T follicular helper cell (primary cell): ENCODE measurements at places on chromosomes 3 and 15.

- DNase-seq = no peak
Observed at GRCh38 chr15:63188247-63188925, 1.0 kb upstream of the RAB8B start.

- no peak for DNase-seq
Observed at GRCh38 chr3:67557848-67558355, 96.5 kb downstream of the SUCLG2 start.

DNA sequence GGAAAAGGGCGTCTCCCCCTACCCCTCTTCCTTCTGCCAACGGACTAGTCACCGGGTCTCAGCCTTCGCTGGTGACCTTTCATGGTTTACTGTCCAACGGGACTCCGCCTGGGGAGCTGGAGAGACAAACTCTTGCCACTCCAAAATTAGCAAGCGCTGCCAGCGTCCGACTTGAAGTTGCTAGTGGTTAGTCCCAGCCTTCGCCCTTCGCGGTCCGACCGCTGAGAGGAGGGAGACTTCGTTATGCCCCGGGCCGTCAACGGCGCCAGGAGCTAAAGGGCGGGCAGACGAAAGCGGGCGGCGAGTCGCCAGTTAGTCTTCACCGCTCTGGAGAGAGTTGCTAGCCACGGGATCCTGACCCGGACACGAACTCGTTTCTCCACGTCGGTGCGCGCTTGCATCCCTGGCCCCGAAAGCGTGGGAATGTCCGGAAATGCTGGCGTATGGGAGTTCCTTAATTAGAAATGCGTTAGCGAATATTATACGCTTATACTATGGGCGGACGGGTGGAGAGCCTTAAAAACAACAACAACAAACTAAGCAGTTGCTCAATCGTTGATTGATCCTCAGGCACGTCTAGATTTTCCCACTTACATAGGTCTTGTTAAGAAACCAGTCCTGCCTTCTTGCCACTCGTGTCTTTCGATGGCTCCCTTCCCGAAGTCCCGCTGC, 716 bp downstream of the SMC4 start:
- DNase-seq = peak; percentile 10

GRCh38 chr3:52923963-52924362, 26.6 kb upstream of the STIMATE start:
- DNase-seq = no peak

- DNase-seq = peak; percentile 40
Observed at GRCh38 chr3:32175607-32176197, 62.8 kb upstream of the CMTM8 start.

GRCh38 chr15:41928100-41928499, 34.2 kb upstream of the SPTBN5 start:
- DNase-seq = no peak

GRCh38 chr3:126959921-126960603, 22.9 kb upstream of the PLXNA1 start:
- no peak for DNase-seq

DNA sequence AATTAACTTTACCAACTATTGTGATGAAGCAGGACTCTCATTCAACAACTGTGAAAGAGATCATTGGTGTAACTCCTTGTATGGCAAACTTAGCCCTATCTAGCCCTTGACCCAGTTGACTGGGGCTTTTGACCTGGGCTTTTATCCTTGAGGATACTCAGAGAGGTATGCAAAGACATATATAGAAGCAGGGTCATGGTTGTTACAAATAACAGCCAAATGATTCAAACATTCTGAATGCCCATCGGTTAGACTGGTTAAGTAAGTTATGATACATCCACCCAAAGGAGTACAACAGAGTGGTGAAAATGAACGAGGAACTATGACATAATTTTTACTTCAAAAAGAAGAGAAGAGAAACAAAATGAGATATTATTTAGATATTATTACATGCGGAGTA, 38.2 kb upstream of the ALDH1A3 start:
- no peak for DNase-seq

DNA sequence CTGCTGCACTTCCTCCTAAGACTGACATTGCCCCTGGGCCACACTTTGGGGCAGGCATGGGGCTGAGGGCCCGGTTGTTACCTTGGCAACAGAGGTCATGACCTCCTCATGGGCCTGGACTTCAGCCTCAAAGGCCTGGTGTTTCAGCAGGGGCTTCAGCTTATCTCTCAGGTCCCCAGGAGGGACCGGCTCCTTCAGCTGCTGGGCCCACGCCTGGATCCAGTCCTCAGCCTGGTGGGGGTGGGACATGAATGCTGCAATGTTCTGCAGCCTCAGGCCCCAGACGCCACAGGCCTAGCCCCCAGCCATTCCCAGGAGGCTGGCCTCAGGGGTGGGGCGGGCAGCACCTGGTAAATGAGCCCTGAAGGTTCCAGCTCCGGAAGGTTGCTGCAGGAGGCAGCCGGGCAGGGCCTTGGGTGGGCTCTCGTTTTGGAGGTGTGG, 27.6 kb downstream of the SPTBN5 start:
- no peak for DNase-seq

DNA sequence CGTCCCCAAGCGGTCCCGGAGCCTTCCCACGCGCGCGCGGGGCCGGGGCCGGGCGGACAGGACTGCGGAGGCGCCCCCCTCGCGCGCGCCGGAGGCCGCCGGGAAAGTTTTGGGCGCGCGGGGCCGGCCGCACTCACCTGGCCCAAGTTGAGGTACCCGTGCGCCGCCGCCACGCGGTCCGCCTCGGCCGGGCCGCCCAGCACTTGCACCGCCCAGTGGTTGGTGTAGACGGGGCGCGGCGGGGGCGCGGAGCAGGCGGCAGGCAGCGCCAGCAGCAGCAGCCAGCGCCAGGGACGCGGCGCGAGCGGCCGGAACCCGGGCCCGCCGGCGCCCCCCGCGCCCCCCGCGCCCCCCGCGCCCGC, 289 bp downstream of the PCSK6 start:
- DNase-seq = no peak

DNA sequence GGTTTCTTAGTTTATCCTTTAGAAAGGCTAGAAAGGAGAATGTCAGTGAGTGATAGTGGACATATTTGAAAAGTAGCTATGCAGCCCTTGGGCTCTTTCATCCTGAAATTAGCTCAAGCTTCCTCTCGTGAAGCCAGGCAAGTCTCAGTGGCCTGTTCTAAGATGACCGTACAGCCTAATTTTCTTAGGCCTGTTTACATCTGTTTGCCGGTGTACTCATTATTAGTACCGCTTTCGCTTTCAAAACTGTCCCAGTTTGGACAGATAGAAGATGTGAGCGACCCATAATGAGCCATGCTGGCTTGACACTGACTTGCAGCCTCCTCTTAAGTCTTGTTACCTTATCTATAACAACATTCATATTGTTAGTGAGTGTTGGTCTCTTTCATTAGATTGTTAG, 5.7 kb upstream of the ARL14 start:
- DNase-seq = no peak

DNA sequence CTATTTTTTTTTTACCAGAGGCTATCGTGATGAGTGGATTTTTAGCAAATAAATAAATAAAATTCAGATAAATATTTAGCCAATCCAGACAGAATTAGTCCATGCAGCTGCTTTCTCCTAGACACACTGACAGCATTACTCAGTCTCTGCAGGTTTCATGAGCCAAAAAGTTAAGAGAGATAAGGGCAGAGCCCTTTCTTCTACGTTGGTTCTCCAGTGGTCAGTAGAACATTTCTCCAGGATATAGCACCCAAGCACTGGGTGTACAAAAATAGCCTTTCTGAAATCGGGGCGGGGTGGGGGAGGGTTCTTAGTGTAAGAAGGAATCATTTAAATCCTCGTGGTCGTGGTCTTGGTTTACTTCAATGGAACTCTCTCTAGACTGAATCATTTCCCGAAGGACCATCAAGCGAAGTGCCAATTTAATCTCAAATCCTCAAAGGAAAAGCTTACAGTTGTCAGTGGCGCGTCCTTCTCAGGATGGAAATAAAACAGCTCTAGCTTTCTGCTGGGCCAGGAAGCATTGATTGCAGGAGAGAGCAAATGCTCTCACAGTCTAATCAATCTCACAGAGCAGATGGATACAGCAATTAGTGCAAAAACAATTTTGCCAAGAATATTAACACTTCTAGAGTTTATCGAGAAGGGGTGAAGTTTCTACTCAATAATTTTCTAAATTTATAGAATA, 86.2 kb downstream of the SATB1 start:
- DNase-seq = no peak

- DNase-seq = no peak
Observed at GRCh38 chr15:32715276-32715675, 2.5 kb upstream of the GREM1 start.

GRCh38 chr15:75161106-75161916, 40.4 kb upstream of the C15orf39 start:
- no peak for DNase-seq
